SJSA1 (cell line): ENCODE measurements at places on chromosomes 1 and 21. TPM values are rescaled to one million over a fixed set of nuclear protein-coding genes. Genes with fewer than 3 reads are reported as not detected.

- no peak for DNase-seq
Observed at GRCh38 chr1:222749927-222750326, 12.9 kb downstream of the FAM177B start.

DNA sequence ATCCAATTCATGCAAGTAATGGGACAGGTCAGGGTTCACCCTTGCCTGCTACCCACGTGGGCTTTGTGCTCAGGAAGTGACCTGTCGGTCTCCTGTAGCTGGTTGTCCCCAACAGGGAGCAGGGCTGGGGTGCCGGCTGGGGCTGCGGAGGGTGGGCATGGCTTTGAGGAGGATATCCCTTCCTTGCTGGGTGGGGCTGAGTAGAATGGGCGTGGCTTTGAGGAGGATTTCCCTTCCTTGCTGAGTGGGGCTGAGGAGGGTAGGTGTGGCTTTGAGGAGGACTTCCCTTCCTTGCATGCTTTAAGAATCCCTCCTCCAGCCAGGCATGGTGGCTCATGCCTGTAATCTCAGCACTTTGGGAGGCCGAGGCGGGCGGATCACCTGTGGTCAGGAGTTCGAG, 151.3 kb downstream of the CLIC6 start:
- DNase-seq, result no peak

- DNase-seq, result peak; percentile 35
Observed at GRCh38 chr1:225866061-225866837, 15.9 kb downstream of the TMEM63A start.

CRYBG2 gene
- total RNA-seq, result not detected in 2 replicates

DNA sequence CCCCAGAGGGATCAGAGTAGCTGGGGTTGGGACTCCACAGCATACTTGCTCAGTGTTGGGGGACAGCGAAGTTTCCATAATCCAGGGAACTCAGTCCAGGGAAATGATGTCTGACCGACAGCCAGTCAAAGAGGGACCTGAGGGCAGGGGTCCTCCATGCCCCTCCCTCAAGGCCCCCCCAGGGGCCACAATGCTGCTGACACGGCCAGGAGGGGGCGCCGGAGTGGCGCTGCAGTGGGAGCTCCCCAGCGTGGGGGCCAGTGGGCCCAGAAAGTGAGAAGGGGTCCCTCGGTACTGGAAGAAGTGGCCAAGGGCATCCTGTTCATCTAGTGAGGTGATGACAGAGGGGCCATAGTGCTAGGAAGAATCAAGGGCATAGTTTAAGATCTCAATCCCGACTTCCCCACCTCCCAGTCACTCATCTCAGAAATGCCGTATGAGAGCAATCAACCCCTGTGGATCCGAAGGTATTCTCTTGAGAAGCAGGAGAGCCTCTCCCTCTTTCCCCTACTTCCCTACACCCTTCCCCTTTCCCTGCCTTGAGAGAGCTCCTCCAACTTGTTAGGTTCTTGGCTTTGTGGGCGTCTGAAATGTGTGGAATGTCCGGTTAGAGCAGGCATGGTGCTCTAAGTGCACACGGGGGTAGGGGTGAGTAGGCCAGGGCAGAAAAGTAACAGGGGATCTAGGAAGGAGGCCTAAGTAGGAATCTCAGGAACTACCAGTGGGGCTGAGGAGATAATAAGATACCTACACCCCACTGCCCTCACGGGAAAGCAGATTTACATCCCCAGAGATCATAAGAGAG, 4.1 kb downstream of the NUDT17 start:
- DNase-seq, result peak; percentile 76
